Glutamatergic neuron (in vitro differentiated cells): ENCODE measurements at places on chromosomes 11 and 22. TPM values are rescaled to one million over a fixed set of nuclear protein-coding genes. Genes with fewer than 3 reads are reported as not detected.

- no peak for DNase-seq
Observed at GRCh38 chr11:82082976-82083375, 650.7 kb downstream of the FAM181B start.

DNA sequence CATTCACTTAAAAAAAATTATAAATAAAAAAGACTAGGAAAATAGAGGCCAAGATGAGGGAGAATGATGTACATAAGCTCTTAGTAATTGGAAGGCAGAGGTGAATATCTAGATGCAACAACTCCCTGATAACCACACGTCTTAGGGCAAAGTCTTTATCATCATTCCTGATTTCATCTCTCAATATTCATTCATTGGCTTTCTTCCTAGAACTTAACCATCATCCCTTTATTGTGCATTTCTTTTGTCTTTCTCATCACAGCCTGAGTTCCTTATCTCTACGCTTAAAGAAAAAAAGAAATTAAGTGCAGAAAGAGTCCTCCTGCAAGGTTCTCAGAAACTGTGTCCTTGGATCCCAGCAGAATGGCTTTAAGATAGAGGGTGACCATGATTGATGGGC, 23.2 kb upstream of the FLI1 start:
- DNase-seq: no peak

GRCh38 chr11:44913502-44913901, 37.2 kb downstream of the TP53I11 start:
- DNase-seq: no peak

SYT7 gene
- total RNA-seq: 93.6 TPM

E2F8 gene
- 0.34 TPM for total RNA-seq
